Stimulated activated CD8-positive, alpha-beta memory T cell treated with anti-CD3 and anti-CD28 coated beads, Interleukin-12 subunit alpha, Interleukin-12 subunit beta, amount 100 ng/mL, for 4 hours (primary cell): ENCODE measurements at places on chromosomes 5 and 9.

DNA sequence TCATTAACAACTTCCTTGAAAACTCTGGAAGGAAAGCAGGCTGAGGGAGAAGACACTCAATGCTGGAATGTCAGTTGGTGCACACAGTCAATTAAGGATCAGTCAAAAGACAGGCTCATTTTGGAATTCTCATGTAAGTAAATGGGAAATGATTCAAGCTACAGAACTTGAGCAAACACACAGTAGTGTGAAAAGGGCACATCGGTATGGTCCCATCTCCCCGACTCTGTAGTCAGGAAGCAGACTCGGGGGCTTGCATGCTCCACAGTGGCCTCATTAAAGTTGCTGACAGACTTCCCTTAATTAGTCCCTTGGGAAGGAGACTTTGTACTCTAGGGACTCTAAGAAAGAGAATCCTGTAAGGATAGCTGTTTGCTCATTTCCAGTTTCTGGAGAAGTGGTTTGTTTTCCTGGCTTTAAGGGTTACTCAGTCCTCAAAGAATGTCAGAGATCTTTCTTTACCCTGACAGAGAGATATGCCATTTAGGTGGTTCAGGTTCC is 339.2 kb downstream of the ADAMTS6 start:
- no peak for DNase-seq

DNA sequence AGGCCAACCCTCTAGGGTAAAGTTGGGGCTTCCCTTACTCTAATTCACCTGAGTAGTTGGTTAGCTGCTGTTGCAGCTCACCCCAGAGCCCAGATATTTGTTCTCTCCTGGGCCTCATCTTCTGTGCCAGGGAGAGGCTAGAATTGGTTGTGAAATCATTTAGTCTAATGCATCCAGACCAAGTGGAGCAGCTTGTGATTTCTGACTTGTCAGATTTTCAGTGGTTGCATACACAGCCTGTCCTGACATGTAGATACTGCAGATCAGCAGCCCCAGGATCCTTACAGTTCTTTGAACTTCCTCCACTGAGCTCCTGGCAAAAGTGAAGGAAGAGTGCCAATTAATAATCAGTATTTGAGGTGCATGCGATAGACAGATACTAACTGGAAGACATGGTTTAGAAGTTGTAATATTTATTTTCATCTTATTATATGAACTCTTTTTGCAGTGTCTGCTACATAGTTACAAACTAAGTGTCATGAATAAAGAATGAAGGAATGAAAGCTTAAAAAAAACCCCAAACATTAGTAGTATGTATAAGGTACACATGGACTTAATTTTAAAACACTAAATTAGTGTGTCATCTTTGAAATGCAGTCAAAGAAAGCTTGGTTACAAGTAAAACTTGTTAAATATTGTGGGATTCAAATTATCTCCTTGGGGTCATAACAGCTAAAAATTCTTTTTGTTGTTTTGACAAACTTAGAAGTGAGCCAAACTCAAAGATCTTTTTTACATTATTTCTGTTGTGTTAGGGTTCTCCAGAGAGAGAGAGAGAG is 128.5 kb downstream of the VPS13A start:
- DNase-seq = no peak

GRCh38 chr5:178561746-178562264 is 28.4 kb downstream of the COL23A1 start:
- DNase-seq = no peak

- no peak for DNase-seq
Measured at GRCh38 chr5:110807169-110807568, 68.4 kb downstream of the SLC25A46 start.
